T-helper 17 cell (primary cell): ENCODE measurements at places on chromosomes 6 and 20. TPM values are rescaled to one million over a fixed set of nuclear protein-coding genes. Genes with fewer than 3 reads are reported as not detected.

- DNase-seq: peak; percentile 63
Observed at GRCh38 chr20:63639093-63639975, 12.4 kb upstream of the GMEB2 start.

DNA sequence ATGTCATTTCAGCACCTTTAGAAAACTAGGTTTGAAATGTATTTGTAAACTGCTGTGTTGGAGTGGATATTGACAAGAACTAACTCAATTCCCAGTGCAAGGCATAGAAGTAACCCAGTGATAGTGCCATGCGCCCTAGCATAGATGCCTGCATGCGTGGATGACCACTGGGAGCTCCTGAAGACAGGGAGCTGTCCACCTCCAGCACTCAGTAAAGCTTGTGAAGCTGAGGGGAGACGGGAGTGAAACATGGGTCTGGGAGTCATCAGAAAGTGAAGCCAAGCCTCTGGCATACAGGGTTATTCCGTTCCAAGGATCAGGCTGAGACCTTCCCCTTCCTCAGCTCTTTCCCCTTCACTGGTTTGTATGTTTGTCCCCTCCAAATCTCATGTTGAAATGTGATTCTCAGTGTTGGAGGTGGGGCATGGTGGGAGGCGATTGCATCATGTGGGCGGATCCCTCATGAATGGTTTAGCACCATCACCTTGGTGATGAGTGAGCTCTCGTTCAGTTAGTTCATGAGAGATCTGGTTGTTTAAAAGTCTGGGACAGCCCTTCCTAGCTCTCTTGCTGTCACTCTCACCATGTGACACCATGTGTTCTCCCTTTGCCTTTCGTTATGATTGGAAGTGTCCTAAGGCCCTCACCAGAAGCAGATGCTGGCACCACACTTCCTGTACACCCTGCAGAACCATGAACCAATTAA is 146.5 kb upstream of the FERMT1 start:
- DNase-seq: no peak

DNA sequence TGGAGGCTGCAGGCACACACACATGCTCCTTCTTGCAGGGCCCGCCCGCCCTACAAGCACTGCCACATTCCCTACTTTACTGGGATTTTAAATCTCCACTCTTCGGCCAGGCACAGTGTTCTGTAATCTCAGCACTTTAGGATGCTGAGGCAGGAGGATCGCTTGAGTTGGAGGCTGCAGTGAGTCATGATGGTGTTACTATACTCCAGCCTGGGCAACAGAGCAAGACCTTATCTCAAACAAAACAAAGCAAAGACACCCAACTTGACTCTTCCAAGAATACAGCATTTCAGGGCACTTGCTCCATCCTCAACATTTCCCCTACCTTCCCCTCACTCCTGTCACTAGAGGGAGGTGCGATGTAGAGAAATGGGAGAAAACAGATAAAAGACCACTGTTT is 194.0 kb downstream of the MYLK4 start:
- no peak for DNase-seq

DNA sequence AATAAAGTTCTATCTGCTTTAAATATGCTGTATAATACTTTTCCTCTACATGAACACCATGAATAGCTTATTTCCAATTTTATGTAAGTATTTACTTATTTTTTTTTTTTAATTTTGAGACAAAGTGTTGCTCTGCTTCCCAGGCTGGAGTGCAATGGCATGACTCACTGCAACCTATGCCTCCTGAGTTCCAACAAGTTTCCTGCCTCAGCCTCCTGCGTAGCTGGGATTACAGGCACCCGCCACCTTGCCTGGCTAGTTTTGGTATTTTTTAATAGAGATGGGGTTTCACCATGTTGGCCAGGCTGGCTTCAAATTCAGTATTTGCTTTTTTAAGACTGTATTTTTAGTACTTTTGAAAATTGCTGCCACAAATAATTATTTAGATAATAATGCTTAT is 1365.9 kb downstream of the GRIK2 start:
- no peak for DNase-seq

DNA sequence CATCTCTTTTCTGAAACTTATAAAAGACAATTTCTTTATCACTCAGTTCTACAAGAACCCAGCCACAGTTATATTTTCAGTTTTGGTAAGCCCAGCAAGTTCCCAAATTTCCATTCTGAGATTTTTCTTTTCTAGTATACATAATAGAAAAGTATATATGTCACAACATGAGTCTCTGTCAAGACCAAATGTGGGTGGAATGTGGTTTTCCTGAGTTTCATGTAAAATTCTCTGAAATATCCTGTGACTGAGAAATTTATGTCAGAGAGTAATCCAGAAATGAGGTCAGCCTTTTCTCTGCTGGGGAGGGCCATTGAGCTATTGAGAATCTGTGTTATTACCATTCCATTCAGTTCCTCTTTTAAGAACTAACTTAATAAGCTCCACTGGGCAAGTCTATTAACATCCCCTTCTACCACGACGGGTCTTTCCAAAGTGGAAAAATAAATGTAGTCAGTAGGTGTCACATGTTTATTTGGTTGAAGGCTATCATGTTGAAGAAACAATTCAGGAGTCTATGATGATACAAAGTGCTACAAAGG is 100.7 kb upstream of the HMGN3 start:
- DNase-seq: no peak

- DNase-seq: no peak
Observed at GRCh38 chr20:44097521-44098255, 89.3 kb downstream of the JPH2 start.

Gene BMP6
- 16.8 TPM for total RNA-seq

Gene BCAS1
- 0.27 TPM for total RNA-seq

GRCh38 chr6:100965067-100965466 is 83.9 kb upstream of the ASCC3 start:
- no peak for DNase-seq

- no peak for DNase-seq
Observed at GRCh38 chr6:73017476-73017875, 207.8 kb downstream of the KHDC1L start.

DNA sequence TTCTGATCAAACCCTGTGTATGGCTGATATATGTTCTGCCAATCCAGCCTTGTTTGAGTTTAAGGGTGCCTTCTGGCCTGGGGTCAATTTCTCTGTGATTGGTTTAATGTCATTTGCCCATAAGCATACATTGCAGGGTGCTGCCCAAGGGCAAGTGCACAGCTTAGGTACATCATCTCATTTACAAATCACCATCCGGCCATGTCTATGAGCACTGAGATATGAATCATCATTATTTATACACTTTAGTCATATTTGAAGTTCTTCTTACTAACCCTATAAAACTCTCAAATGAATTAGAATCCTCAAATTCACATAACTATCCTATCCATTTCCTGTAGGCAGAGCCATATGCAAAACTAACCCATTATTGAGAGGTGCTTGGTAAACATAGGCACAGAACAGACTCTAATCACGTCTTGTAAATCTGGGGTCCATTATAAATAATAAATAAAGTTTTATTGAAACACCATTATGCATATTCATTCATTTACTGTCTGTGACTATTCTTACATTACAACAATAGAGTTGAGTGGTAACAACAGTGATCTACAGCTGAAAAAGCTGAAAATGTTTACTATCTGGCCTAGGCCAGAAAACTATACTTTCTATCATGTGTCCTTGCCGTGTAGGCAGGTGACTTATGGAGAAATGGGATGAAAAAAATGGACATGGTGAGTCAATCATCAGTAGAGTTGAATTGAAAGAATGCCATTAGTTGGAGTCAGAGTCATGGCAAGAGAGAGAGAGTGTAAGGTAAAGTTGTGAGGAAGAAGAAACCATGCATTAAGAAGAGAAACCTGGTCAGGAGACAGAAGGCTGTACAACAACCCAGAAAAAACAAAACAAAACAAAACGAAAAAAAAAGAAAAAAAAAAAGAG is 25.0 kb downstream of the KCNQ5 start:
- no peak for DNase-seq

DNA sequence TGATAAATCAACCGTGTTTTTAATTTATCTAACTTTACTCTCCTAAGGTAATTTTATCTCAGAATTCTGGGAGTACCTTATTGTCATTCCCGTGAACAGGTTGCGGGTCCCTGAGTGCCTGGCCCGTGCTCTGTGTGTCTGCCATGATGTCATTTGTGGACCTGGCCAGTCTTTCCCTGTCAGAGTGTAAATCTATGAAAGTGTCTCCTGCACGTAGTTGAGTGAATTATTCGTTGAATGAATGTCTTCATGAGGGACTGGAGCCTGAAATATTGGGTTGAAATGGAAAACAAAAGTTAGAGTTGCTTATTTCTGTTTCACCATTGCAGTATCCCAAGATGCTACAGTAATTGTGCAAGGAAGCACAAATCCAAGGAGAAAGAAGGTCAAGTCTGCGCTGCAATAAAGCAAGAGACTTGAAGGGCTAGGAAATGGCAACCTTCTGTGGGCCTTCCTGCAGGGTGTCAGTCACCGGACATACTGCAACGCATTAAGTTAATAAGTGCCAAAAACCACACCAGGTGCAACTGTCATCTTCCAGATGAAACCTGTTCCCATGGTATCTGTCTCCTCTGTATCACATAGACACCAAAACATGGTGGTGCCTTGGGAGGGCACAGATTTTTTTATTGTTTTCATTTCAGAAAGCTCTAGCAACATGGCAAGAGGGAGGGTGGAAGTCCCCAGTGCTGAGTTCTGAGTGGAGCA is 135.5 kb downstream of the ZDHHC14 start:
- no peak for DNase-seq

Gene PGM3
- 18.6 TPM for total RNA-seq

GRCh38 chr6:21767891-21768648 is 174.5 kb downstream of the SOX4 start:
- DNase-seq: no peak

DNA sequence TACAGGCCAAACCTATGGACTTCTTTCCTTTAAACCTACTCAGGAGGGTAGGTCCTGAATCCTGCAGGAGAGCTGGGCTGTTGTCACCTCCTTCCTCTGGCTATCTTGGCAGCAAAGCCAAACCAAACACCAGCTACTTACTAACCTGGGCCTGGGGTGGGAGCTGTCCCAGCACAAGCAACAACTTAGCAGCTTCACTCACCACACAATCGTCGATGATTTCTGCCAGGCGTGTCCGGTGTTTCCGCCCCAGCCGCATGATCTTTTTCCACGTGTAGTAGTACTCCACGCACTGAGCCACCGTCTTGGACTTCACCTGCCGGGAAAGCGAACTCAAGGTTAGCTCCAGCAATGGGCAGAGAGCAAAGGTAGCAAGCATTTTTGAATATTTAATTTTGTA is 25.4 kb upstream of the MRPS10 start:
- no peak for DNase-seq

Gene THBS2
- not detected for total RNA-seq

- DNase-seq: no peak
Observed at GRCh38 chr20:57938158-57939108, 228.6 kb upstream of the PMEPA1 start.

Gene AHI1
- total RNA-seq: 27.6 TPM

Gene RGS17
- total RNA-seq: not detected

DNA sequence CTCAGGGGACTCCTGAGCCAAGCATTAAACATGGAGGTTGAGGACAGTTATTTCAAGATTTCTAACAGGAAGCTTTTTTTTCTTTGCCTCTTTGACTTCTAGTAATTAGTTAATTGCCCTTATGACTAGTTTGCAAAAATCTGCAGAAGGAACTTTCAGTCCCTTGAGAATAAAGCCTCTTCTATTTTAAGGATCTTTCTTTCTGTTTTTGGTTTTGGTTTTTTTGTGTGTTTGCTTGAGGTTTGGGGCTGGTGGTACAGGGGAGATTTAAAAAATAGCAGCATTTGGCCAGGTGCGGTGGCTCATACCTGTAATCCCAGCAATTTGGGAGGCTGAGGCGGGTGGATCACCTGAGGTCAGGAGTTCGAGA is 259.3 kb downstream of the BMP7 start:
- DNase-seq: no peak

Gene ABHD16B
- not detected for total RNA-seq

- DNase-seq: no peak
Observed at GRCh38 chr20:1820138-1821079, 74.8 kb upstream of the SIRPA start.

Gene SPAG4
- total RNA-seq: 13.7 TPM

Gene STMND1
- not detected for total RNA-seq

Gene ARMC12
- 0.78 TPM for total RNA-seq

Gene C6orf132
- not detected for total RNA-seq

Gene DEFB132
- not detected for total RNA-seq

Gene TMEM244
- total RNA-seq: 1.2 TPM

DNA sequence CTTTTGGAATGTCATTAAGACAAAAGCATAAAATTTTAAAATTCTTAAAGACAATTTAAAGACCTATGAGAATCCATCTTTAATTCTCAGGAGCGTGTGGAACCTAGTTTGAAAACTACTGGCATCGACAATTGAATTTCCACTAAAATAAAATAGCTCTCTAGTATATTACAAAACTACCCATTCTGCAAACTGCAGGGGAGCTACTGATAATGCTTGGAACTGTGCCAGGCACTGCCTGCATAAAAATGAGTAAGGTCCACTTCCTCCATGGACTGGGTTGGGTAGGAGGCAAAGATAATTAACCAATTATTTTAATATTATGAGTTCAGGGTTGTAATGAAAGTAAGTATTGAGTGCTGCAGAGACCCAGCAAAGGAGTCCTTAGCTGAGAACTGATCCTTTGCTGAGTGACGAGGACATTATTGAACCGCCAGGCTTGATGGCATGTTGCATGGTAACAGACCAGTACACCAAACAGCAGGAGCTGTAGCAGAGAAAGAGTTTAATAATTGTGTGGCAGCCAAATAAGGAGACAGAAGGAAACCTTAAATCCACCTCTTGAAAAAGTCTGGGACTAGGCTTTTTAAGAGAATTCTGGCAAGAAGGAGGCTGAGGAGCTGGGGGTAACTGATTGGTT is 261.3 kb downstream of the ESR1 start:
- DNase-seq: no peak

DNA sequence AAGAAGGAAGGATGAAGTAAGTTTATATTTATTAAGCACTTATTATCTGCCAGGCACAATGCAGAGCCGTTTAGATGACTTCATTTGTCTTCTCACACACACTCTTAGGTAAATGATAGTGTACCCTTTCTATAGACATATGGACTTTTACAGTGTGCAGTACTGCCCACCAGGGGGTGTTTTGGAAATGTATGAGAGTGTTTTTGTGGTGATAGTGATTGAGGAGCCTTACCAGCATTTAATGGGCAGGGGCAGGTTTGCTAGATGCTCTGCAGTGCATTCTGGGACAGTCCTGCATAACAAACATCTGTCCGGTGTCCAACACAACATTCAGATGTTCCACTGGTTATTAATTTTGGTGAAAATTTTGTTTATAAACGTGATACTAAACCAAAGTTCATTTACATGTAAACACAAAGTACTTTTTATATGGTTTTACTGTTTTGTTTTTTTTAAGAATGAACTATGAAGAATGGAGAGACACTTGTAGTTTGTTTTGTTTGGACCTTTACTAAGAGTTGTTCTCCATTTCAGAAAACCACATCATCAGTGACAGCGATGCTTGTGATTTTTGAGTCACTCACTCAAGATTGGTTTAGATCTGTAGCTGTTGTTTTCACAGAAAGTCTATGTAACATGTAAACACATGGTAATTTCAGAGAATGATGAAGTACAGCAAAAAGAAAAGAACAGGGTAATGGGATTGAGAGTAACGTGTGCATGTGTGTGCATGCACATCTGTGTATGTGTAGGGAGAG is 19.9 kb downstream of the KCNS1 start:
- no peak for DNase-seq

GRCh38 chr6:3428247-3428646 is 28.6 kb downstream of the SLC22A23 start:
- DNase-seq: no peak

GRCh38 chr6:5813625-5814027 is 193.1 kb downstream of the NRN1 start:
- DNase-seq: no peak
